Bronchial smooth muscle cell (primary cell): ENCODE measurements at places on chromosomes 5 and 9. TPM values are rescaled to one million over a fixed set of nuclear protein-coding genes. Genes with fewer than 3 reads are reported as not detected.

The CDC20B gene
- total RNA-seq: 0.09 TPM in 1 of 2 replicates, not detected in the other

The GABRA1 gene
- total RNA-seq: not detected in 2 replicates

The ZNF483 gene
- total RNA-seq: 1.9 and 2.2 TPM in 2 replicates

The PRLR gene
- 0.16 TPM in 1 of 2 replicates, not detected in the other for total RNA-seq

The ISL1 gene
- total RNA-seq: not detected in 2 replicates

The PAXX gene
- 5.8 and 8.5 TPM in 2 replicates for total RNA-seq

The FAM120A gene
- 70.7 and 72.5 TPM in 2 replicates for total RNA-seq

The TPPP gene
- under 0.01 and 0.09 TPM in 2 replicates for total RNA-seq

The KIF24 gene
- 0.17 and 0.63 TPM in 2 replicates for total RNA-seq

The ADRA1B gene
- total RNA-seq: not detected in 2 replicates

The SLC6A7 gene
- total RNA-seq: not detected in 2 replicates

The PCDHGB6 gene
- total RNA-seq: 3.0 and 3.7 TPM in 2 replicates

The TAF11L10 gene
- not detected in 2 replicates for total RNA-seq

The SLC46A2 gene
- not detected in 2 replicates for total RNA-seq

The CCNI2 gene
- 0.09 TPM in 1 of 2 replicates, not detected in the other for total RNA-seq

The PCDHB2 gene
- 1.3 and 8.4 TPM in 2 replicates for total RNA-seq

The GPR107 gene
- 18.8 and 52.9 TPM in 2 replicates for total RNA-seq

The DNAH5 gene
- total RNA-seq: 0.47 and 0.60 TPM in 2 replicates

The ZNF618 gene
- 5.5 and 7.7 TPM in 2 replicates for total RNA-seq

The ENG gene
- total RNA-seq: 11.0 and 13.9 TPM in 2 replicates

The PPP1R26 gene
- total RNA-seq: 5.7 and 6.3 TPM in 2 replicates

The RMRP gene
- 67,158 and 134,448 TPM in 2 replicates for total RNA-seq

The PSMB7 gene
- total RNA-seq: 329 and 345 TPM in 2 replicates

The SLC36A2 gene
- not detected in 2 replicates for total RNA-seq

The DOCK8 gene
- 0.32 and 1.9 TPM in 2 replicates for total RNA-seq

The TLX3 gene
- not detected in 2 replicates for total RNA-seq

The MYOT gene
- not detected in 2 replicates for total RNA-seq

The LRRC19 gene
- not detected in 2 replicates for total RNA-seq

The EQTN gene
- total RNA-seq: not detected in 2 replicates
